Dorsolateral prefrontal cortex (tissue), 122 donors: ENCODE measurements at places on chromosomes 12 and 14. TPM values are rescaled to one million over a fixed set of nuclear protein-coding genes. Genes with fewer than 3 reads are reported as not detected.

DNA sequence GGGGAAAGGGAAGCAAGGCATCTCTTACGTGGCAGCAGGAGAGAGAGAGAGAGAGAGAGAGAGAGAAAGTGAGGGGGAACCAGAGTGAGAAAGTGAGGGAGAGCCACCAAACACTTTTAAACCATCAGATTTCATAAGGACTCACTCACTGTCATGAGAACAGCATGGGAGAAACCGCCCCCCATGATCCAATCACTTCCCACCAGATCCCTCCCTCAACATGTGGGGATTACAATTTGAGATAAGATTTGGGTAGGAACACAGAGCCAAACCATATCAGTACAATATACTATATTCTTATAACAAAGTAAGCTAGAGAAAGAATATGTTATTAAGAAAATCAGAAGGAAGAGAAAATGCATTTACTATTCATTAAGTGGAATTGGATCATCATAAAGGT lies 53.7 kb upstream of the PLXNC1 start:
- no peak for DNase-seq

The AKAP6 gene
- total RNA-seq: 282 TPM

The C12orf54 gene
- 3.2 TPM for total RNA-seq

The OTOGL gene
- 4.0 TPM for total RNA-seq

The RIPK3 gene
- 3.3 TPM for total RNA-seq

DNA sequence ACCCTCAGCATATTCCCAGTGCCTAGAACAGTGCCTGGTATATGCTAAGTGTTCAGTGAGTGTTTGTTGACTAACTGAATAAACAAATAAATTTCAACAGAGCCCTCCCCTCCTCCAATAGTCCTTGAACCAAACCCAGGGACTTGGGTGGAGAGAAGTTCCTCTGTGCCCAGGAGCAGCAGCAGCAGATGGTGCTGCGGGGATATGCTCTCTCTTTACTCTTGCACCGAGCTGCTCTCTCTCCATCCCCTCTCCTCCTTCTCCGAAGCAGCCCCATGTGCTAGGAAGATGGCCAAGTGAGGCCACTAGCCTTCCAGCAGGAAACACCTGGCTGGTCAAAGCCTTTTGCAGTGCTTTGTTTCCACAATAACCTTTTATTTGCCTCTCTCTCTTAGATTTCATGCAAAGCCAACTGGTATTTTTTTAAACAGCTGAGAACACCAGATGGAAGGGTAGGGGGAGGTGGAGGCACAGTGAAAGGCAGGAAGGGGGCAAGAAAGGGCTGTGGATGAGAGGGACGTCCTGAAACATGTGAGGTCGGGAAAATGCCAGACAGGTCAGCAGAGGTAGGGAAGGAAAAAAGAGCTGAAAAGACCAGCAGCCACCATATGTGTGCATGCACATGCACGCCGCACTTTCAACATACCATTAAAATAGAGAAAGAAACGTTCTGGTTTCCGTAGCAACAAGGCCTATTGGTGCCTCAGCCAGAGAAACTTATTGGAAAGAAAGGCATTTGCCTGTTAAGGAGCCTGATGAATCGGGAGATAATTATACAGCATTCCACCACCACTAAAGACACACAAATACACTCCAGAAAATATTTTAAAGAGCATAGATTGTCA lies 78.9 kb downstream of the EMP1 start:
- no peak for DNase-seq

- DNase-seq: no peak
These were observed 111.0 kb downstream of the BEGAIN start for GRCh38 chr14:100476012-100476822.

The ESR2 gene
- 1.8 TPM for total RNA-seq

DNA sequence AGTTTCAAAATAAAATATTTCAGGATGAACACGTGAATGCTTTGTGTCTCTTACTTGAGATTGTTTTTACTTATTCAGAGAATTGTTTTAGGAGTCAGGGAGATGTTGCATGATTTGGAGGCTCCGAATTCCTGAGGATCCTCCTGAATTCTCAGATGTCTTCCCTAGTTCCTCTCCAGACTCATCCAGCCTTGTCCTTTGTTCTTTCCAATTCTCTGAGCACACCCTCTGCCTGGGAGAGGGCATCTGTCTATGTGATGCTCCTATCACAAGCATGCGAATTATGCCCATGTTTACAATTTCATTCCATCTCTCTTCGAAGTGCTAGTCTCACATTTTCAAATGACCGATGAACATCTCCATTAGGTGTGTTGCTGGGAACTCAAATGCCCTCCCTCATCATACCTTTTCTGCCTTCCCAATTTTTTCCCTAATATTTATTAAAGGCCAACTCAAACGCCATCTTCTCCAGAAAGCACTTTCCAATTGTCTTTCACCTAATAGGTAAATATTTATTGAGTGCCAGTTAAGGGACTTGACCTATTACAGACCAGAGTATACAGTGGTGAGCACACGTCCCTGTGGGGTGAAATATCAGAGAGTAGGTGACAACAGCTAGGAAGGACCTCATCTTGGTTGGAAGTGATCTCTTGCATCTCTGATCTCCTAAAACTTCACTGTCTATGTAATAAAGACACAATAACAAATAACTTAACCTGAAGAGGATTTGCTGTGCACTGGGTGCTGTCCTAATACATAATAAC lies 64.4 kb downstream of the ARF6 start:
- DNase-seq: no peak

DNA sequence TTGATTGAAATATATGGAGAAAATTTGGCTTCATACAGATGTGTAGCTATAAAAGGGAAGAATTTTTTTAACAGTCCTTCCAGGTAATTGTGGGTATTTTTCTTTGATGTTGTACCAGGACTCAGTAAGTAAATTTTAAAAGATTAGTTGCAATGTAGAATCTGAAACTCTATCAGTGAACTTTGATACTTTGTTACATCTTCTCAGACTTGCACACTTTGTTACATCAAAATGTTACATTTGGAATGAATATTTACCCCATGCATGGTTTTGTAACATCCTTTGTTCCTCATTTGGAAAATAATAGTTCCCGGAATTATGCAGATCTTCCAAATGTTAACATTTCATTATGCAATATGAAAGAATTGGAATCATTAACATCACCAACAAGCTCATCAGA lies 13.8 kb downstream of the MTHFD1 start:
- DNase-seq: no peak

- DNase-seq: no peak
These were observed 1417.5 kb upstream of the SEL1L start for GRCh38 chr14:82951171-82951570.

DNA sequence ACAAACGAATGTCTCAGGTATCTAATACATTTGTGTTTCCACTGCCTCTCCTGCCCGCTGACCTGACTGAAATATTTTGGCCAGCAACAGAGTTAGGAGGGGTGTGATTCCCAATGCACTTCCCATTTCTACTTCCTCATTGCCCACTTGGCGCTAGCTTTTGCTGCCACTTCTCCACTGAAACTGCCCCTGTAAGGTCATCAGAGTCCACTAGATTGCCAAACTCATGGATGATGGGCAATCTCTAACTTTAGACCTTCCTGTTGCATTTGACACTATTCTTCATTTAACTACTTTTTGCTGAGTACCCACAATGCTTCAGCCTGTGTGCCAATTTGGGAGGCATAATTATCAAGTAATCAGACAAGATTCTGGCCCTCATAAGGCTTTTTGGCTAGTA lies 40.8 kb downstream of the GPR65 start:
- DNase-seq: no peak

DNA sequence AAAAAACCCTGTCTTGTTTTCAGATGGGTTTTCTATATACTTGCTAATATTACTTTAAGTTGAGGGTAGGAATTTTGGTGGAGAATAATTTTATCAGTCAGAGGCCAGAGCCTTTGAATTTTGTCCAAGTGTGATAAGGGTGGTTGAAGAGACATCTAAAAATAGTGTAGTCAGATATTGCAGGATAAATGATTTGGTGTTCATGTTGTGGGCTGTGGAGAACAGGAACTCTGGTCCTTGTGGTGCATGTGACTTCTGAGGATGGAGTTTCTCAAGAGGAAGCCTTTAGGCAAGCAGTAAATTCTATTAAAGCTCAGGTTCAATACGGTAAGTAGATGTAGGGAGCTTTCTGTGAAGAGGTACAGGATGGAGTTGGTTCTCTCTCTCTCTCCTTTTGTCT lies 2.8 kb downstream of the ADAM21 start:
- DNase-seq: no peak

- no peak for DNase-seq
These were observed 256.2 kb downstream of the DAD1 start for GRCh38 chr14:22332686-22333421.

DNA sequence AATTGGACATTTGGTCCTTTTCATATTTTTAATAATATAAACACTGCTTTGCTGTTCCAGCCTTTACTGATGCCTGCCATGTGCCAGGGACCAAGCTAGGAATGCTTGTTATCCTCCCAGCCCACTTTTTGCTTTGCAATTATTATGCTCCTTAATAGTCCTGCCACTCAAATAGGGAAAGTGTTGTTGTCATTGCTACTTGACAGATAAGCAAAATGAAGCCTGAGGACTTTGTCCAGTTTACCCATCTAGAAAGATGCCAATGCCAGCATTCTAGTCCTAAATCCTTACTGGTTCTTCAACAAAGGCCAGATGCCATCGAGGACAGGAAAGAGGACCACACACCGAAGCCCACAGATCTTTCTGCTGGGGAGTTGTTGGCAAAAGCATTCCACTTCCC lies 246.5 kb downstream of the EMP1 start:
- DNase-seq: no peak

DNA sequence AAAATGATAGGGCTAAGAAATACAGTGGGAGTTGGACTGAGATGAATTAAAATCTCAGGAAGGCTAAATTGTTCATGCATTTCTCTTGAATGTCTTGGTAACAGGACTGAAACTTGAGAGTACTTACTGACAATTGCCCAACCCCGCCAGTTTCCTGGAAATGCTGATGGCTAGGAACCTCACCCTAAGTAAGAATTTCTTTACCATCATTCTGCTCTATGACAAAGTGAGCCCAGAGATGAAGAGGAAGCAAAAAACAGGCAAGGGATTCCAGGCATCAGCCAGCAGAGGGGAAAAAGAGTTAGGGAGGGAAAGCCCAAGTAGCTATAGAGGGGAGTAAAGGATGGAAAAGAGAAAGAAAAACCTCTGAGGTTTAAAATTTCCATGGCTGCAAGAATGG lies 397.7 kb downstream of the MDGA2 start:
- DNase-seq: no peak

DNA sequence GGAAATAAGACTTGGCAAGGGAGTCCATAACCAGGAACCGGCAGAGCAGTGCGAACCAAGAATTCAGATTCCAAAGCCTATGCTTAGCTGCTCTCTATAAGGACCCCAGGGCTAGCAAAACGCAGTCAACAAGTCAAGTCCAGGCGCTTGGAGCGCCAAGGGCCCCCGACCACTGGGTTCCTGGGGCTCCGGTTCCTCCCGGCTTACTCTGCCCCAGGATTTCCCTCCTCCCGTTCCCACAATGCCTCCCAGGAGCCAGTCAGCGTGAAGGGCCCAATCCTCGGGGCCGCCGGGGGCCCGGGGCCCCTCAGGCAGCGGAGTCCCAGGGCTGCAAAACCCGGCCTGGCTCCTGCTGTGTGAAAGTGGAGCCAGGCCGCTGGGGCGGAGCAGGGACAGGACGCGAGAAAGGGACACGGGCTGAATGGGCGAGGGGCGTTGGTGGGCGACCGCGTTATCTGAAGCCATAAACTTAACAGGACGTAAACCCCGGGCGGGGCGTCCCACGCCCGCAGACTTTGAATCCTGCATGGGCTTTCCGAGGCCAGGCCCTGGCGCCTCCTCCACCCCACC lies 1.5 kb downstream of the KRT8 start:
- no peak for DNase-seq

- no peak for DNase-seq
These were observed 6.4 kb downstream of the LACRT start for GRCh38 chr12:54628186-54628846.

DNA sequence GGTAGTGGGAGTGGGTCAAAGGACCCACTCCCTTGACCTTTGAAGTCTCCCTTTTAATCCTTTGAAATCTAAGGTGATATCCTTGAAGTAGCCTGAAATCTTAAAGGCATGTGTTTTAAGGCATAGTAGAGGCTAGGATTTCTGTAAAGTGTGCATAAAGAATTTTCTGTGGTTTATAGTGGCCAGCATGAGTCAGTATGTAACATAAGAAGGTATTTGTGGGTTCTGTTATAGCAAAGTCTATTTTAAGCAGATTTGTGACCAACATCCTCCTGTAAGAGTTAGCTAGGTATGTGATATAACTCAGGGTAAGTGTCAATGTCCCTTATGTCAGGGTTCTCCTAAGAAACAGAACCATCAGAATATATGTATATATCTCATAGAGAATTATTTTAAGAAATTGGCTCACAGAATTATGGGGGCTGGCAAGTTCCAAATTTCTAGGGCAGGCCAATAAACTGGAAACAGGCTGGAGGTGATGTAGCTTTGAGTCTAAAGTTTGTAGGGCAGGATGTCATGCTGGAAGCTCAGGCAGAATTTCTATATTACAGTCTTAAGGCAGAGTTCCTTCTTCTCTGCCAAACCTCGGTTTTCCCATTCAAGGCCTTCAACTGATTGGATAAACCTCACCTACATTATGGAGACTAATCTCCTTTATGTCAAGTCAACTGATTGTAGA lies 18.7 kb upstream of the EPYC start:
- no peak for DNase-seq

The KRT3 gene
- total RNA-seq: not detected

- DNase-seq: no peak
These were observed 65.1 kb downstream of the PPP1R36 start for GRCh38 chr14:64614805-64615391.

GRCh38 chr12:112964067-112964670 lies 14.2 kb upstream of the OAS2 start:
- DNase-seq: no peak

DNA sequence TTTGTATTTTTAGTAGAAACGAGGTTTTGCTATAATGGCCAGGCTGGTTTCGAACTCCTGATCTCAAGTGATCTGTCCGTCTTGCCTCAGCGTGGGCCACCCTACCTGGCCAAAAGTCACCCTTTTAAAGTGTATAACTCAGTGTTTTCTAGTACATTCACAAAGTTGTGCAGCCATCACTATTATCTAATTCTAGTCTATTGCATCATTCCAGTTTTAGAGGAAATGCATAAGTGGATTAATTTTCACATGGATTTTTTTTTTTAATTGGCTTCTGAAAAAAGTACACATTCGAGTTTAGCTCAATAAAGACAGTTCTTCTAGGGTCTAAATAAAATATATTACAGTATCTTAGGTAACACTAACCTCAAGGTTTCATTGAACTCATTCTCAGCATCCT lies 3.7 kb downstream of the DEPDC4 start:
- DNase-seq: no peak

- DNase-seq: no peak
These were observed 41.8 kb downstream of the TUNAR start for GRCh38 chr14:95918466-95918865.
